AG04450 (cell line): ENCODE measurements at places on chromosomes 5 and 9. TPM values are rescaled to one million over a fixed set of nuclear protein-coding genes. Genes with fewer than 3 reads are reported as not detected.

DNA sequence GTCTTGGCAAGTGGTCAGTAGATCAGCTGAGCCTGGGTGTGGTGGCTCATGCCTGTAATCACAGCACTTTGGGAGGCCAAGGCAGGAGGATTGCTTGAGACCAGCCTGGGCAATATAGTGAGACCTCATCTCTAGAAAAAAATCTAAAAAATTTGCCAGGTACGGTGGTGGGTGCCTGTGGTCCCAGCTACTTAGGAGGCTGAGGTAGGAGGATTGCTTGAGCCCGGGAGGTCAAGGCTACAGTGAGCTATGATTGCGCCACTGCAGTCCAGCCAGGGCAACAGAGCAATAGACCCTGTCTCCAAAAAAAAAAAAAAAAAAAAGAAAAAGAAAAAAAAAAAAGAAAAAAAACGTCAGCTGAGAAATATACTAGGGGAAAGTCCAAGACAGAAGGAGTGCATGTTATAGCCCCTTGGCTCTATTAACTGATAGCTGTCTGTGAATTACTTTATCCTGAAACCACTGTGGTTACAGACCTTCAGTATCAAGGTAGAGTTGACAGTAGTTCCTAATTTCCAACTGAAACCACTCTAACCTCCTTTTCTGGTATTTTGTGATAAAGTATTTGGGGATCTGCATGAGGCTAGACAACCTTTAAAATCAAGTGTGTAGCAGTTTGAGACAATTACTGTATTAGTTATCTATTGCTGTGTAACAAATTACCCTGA, 2.3 kb upstream of the INIP start:
- no peak for DNase-seq

GRCh38 chr5:90408571-90409317, 812 bp downstream of the CETN3 start:
- no peak for DNase-seq

DNA sequence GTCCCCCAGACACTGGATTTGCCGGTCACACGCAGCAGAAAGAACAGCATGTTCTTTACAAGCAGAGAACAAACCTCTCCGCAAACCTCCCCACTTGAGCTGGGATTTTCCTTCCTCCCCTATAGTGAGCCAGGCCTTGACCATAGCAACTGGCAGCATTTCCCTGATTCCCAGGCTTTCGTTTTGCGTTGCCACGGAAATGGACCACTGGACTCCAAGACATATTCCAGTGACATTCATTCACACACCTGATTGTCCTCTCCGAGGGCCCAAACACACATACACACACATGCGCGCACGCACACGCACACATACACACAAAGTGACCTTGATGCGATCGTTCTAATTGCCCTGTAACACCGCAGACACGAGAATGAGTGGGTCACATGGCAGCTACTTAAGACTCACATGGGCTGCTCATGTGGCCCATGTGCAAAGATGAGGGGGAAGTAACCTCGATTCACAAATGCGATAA, 80.9 kb upstream of the CPEB4 start:
- no peak for DNase-seq

GRCh38 chr9:115367780-115368525, 250.0 kb upstream of the TNC start:
- DNase-seq, result no peak

Gene MSX2
- polyA plus RNA-seq, result 7.2 and 9.5 TPM in 2 replicates

DNA sequence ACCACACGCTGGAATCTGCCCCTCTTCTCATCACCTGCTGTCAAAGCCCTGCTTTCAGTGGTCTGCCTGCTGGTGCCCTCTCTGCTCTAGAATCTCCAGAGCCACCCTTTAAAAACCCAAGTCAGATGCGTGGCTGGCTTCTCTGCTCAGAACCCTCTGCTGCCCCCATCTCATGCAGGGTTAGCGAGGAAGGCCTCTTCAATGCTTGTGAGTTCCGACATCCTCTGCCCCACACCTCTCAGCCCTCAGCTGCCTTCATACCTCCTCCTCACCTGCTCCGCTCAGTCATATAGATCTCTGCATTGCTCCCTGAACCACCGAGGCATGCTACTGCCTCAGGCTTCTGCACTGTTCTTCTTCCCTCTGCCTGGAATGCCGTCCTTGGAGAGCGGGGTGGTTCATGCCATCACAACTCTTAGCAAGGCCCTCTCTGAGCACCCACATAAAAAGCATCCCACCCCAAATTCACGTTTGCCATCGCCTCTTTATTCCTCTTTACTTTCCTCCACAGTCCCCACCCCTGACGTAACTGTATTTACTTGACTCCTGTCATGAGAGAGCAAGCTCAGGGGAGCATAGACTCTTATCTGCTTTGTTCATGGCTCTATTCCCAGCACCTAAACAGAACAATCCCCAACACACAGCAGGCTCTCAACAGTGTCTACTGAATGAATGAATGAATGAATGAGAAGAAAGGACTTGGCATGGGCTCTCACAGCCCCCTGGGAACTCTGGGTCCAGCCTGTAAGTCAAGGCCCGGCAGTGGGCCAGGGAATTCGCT, 10.4 kb downstream of the SHB start:
- DNase-seq, result no peak

DNA sequence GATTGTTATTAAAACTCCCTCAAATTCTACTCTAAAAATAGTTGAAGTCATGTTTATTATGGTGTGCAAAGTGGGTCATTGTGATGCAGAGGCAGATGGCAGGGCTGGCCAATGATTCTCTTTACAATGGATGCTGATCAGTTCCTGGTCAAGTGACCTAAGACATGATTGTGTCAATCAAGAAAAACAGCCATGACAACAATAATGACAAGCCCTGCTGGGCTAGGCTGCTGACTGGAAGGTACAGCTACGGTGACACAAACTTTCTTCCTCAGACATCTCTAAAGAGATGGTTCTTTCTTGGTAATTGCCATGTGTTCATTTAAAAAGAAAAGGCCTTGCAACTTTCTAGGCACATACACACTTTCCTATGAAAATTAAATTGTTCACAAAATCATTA, 3.6 kb downstream of the SLC24A2 start:
- DNase-seq, result no peak

GRCh38 chr9:1400983-1401382, 350.8 kb downstream of the DMRT2 start:
- DNase-seq, result no peak

DNA sequence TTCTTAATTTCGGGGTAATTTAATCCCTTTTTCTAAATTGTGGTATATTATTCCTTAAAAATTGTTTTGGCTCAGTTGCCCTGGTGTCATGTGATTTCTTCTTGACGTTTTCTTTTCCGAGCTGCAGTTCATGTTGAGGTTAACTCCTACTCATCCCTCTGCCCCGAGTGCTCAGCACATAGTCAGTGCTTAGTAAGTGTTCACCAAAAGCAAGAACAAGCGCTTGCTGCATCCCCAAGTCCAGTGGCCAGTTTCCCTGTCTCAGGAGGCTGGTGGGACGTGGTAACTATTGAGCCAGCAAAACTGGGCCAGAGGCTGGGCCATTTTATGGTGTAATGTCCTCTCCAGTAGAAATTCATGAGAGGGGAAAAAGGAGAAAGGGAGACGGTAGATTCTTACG, 23.3 kb downstream of the TRIO start:
- DNase-seq, result no peak

GRCh38 chr5:65892801-65893200, 33.6 kb upstream of the ERBIN start:
- no peak for DNase-seq

DNA sequence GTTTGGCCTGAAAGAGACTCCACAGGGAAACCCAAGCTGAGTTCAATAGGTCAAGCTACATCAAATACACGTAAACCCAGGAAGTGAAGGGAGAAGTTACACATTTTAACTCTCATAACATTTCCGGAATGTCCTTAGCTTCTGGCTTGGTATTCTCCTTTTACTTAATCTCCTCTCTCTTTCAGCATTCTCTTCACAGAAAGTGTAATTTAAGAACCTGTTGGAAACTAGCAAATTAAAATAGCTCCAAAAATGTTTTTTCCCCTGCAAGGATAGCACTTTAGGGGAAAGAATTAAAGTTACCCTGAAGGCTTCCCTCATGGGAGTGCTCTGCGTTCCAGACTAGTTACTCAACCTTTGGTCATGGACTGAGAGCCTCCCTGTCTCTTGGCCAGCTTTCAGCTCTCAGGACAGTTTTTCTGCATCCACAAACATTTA, 292.7 kb upstream of the TARS1 start:
- DNase-seq, result peak; percentile 65

- no peak for DNase-seq
Measured at GRCh38 chr5:25641124-25641523, 996.3 kb upstream of the CDH10 start.

DNA sequence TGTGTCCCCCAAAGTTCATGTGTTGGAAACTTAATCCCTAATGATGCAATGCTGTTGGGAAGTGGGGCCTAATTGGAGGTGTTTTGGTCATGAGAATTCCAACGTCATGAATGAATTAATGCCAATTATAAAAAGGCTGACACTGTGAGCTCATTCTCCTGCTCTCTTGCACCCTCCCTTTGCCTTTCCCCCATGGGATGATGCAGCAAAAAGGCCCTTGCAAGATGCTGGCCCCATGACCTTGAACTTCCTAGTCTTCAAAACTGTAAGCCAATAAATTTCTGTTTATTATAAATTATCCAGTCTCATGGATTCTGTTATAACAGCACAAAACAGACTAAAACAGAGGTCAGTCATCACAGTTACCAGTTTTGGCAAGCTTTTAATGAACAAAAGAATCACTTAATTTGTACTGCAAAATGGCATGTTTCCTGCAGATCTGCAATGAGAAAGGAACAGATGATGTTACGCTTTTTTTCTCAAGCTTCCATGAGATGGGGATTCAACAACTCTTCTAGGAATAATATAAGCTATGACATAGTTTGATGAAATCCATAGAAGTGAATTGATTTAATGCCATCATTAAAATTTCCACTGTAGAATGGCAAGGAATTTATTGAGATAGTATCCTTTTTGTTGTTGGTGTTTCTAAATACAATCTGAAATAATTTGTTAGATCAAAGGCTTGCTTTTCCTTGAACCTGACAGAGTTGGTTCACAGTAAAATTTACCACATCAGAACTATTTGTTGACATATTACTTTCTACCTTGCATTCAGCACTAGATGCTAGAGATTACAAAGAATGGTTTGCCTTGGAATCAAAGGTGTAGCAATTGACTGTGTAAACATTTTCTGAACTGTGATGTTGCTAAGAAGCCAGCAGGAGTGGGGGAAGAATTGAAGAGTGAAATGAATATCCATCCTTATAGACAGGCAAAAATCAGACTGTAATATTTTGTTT, 29.3 kb upstream of the RFK start:
- no peak for DNase-seq

- no peak for DNase-seq
Measured at GRCh38 chr5:35924122-35924949, 14.1 kb downstream of the CAPSL start.

DNA sequence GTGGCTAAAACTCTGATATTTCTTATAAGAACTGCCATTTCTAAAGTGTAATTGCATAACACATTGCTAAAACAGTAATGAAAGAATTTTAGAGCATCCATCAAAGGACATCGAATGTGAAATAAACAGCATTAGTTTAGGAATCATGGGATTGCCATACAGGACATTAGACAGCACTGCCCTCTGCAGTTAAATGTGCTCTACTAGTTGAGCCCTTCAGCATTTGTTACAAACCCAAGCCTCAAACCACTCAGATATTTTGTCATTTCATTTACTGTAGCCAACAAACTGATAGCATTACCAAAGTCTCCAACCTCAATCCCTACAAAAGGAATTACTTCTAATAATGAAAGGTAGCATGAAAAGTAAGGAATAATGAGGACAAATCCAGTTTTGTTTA, 116.8 kb upstream of the COX7C start:
- DNase-seq, result no peak

Gene TPM2
- polyA plus RNA-seq, result 1,535 and 1,633 TPM in 2 replicates

DNA sequence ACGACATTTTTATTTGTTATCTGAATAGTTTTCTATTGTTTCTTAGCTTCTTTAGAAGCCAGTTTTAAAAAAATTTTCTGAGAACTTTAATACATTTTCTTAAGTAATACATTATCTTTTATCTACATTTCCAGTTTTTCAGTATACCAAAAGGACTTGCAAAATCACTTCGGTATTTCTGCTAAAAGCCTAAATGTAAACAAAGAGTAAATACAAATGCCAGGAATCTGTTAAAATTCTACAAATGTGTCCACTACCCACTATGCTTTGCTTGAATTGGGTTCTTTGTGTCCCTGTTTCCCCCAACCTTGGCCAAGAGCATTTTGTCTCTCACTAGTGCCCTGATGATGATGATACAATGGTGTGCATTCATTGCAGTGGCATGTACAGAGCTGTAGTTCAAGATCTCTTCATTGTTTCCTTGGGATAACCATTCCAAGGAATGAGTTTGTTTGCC, 611.2 kb downstream of the NR2F1-AS1 start:
- no peak for DNase-seq

GRCh38 chr5:75052192-75053053, at the start of gene GCNT4:
Gene GCNT4, minus strand, starts transcription at chr5:75052558. Its CDS starts 22,521 bp downstream, at chr5:75030037.
- DNase-seq, result no peak

Gene AOPEP
- polyA plus RNA-seq, result 36.6 and 40.0 TPM in 2 replicates

Gene OR1J2
- polyA plus RNA-seq, result 0.10 TPM in 1 of 2 replicates, not detected in the other
